ENCODE measurements at places on chromosomes 2 and 18.

GRCh38 chr2:206075113-206075512 is 10.9 kb downstream of the INO80D start:
- DNase-seq, result no peak

DNA sequence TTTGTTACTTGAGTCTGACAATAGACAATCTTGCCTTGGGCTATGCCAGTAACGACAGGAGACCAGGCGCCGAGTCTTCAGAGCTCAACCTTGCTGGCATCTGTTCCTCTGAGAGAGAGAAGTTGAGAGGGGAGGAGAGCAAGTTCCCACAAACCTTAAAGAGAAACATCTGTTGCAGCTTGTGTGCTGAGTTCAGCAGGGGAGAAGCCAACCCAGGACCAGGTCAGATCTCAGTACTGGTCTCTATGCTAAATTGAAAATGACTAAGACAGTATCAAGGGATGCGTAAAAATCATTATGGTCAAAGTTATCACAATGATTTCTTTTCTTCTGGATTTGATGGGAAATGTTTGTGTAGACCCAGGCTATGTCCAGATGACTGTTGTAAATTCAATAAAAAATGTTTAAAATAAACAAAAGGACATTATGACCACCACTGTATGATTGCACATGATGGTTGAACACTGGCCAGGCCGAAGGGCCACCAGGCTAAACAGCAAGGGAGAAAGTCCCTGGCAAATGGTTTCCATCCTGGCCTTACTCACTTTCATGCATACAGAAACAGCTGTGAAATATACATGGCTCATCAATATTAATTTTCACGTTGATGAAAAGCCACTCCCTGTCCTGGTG is 100.3 kb upstream of the PMAIP1 start:
- DNase-seq, result no peak

DNA sequence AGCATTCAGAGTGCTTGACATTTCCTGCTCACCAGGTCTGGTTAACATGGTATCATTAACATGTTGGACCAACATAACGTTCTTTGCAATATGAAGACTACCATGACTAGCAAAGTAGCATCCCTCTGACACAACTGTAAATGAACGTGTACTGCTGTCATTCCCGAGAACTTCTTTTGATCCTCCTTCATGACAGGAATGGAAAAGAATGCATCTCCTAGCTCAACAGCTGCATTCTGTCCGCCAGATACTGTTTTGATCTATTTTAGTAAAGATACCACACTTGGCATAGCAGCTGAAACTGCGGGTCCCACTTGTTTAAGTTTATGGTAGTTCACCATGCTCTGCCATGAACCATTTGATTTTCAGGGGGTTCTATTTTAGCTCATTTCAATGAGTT is 144.2 kb upstream of the PARD3B start:
- DNase-seq, result no peak

GRCh38 chr18:31064130-31064529 is 21.6 kb upstream of the DSC3 start:
- peak; percentile 85 for DNase-seq

DNA sequence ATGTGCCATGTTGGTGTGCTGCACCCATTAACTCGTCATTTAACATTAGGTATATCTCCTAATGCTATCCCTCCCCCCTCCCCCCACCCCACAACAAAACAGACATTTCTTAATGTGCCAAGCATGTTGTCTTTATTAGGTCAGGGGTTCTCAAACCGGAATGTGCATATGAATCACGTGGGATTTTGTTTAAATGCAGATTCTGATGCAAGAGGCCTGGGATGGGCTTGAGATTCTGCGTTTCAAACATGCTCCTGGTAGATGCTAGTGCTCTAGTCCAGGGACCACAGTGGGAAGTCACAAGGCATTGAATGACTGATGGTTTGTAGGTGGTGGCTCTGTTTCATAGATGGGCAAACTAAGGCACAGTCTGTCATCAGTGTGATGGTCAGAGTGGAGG is 184.7 kb downstream of the SMAD7 start:
- DNase-seq, result no peak

GRCh38 chr18:58208207-58208932 is 164.3 kb downstream of the NEDD4L start:
- no peak for DNase-seq

GRCh38 chr2:36704475-36705150 is 8.1 kb downstream of the VIT start:
- DNase-seq, result no peak

DNA sequence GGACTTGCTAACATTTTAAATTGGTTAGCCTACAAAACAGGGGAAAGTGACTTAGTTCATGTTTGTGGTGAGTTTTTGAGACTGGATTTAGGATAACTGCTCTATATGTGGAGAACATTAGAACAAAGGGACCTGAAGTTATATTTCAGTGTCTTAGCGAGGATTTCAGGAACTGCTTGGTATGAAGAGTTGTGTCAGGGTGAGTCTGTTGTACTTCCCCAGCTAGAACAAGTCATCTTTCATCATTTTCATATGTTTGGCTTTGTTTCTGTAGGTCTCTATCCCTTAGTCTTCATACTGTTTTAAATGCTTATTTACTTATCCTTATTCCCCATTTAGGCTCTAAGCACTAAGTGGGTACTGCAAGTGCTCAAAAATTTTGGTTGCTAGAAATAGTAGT is 41.9 kb downstream of the KCMF1 start:
- no peak for DNase-seq

DNA sequence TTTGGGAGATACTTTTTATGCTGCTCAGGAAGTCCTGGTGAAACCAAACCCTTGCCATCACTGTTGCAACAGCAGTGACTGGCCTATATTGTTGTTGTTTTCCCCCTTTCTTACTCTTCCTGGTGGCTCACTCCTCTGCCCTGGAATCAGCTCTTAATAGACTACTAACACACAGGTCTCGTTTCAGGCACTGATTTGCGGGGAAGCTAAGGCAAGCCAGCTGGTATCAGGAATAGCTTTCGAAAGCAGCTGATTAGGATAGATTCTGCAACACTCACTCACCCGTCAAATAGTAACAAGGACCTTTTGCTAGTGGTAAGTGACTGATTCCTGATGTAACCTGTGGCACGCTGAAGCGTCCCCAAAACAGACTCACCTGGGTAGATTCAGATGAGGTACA is 360.4 kb downstream of the PLCL1 start:
- DNase-seq, result no peak

- no peak for DNase-seq
Observed at GRCh38 chr18:22026362-22026761, 143.0 kb upstream of the GATA6 start.

DNA sequence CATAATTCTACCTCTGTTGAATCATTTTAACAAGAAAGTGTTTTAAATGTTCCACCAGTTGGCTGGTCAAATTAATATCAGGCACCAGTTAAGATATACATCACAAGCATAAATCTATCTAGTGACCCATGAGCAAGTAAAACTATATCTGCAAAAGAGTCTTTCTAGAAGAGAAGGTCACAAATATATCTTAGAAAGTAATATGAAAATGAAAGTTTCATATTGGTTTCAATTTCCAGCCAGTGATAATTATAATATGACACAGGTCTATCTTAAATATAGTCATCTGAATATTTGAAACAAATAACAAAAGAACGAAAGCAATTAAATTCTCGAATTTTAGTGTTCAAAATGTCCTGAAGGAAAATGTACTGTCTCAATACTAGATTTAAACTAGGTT is 282.5 kb upstream of the KYNU start:
- DNase-seq, result no peak

DNA sequence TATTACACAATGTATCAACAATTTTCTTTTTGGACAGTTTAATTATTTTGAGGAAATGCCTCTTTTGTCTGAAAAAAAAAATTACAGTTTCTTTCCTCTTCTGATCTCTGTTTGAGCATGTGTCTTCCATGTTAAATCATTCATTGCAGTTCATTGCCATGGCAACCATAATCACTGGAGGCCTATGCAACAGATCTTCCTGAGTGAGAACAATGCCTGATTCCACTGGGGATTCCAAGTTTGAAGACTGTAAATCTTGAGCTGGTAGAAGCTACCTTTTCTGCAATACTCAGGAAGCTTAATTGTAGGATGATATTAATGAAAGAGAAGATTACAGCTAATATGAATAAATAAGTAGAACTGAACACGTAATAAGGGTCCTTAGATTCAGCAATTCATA is 721.4 kb upstream of the CNTNAP5 start:
- no peak for DNase-seq

GRCh38 chr2:2872713-2873449 is 504.7 kb downstream of the EIPR1 start:
- DNase-seq, result no peak

DNA sequence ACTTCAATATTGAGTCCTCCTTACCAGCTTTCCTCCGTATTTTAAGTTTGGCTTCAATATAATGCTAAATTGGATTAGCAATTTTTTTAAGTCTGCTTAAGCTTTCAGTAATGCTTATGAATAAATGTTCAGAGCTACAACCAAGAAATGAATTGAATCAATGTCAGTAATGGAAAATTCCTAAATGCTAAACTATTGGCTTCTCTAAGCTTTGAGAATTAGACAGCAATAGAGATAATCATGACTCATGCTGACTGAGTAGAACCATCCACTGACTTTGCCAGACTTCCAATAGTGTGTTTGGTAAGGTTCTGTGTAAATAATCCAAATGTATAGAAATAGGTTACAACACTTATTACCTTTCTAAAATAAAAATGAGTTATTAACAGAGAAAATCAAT is 8.9 kb upstream of the PDE1A start:
- no peak for DNase-seq

DNA sequence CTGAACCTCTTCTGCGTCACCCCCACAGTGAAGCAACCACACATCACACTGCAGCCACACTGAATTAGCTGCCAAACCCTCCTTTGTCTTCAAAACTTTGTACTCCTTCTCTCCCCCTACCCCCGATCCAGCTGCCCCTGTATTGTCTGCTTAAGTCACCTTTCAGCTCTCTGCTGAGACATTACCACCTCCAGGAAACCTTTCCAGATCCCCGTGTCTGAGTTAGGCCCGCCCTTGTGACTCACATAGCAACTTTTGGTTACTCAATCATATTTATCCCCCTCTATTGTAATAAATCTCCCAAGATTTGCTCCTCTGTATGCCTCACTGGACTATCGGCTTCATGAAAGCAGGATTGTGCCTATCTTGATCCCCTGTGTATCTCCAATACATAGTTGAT is 82.8 kb upstream of the CDCA7 start:
- peak; percentile 45 for DNase-seq

- no peak for DNase-seq
Observed at GRCh38 chr2:12705742-12706141, 11.0 kb upstream of the TRIB2 start.

DNA sequence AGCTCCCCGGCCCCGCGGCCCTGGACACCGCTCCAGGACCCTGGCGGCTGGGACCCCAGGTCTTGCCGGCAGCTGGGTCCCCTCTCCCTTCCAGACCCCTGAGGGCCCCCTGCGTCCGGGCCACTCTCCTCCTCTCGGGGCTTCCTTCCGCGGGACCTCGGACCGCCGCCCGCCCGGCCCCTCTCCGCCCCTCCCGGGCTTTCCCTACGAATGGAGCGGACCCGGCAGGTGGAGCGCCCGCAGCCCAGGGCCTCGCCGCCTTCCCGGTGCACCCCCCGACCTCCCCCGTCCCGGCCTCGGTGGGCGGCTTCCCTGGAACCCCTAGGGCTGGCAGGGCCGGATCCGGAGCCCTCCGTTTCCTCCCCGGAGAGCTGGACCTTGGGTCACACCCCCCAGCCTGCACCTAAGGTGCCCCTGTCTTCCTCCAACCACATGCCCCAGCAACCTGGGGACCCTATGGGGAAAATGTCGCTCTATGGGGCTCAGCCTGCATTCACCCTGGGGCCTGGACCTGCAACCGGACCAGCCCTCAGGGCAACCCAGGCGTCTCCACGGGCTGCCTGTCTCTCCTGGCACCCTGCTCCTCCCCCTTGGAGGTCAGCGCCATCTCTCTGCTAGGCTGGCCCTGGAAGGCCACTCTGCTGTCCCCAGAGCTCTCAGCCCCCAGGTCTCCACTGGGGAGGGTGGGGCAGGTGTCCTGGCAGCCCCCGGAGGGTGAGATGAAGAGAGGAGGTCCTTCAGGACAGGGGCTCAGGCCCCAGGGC is 730 bp downstream of the B3GNT7 start:
- DNase-seq, result no peak

- DNase-seq, result no peak
Observed at GRCh38 chr2:207727261-207727660, 15.8 kb downstream of the CCNYL1 start.

DNA sequence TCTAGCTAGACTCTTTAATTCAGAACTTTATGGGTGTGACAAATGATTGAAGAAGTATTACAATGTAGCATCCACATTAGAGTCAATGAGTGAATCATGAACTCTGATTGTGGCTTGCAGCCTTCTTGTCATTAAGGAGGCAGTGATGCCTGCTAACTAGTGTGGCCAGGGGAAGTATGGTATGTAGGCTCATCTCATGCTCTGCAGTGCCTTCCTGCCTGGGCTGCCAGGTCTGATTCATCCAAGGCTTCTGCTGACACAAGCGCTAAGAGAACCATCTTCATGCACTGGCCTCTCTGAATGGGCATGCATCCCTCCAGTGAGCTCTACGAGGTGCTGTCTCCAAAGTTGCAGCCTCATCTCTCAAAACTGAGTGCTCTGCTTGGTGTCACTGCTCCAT is 144.3 kb downstream of the MTCL1 start:
- DNase-seq, result no peak

GRCh38 chr2:10097352-10098148 is 17.3 kb upstream of the CYS1 start:
- peak; percentile 12 for DNase-seq

GRCh38 chr18:44594799-44595467 is 85.8 kb upstream of the SETBP1 start:
- DNase-seq, result no peak

DNA sequence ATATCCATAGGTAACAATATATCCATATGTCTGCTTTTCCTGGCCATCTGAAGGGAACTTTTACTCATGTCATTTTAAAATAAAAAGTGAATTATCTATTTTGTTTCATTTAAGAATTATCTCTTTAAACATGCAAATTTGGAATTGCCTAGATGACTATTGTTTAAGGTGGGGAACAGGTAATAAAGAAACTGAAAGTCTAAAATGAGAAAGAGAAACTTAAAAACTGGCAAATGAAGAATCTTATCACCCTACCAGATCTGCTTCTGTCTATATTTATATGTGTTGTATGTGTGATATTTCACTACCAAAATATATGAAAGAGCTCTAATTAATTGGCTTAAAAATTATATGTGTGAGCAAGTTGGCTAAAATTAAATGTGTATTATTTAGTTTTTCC is 243.2 kb upstream of the KCNH7 start:
- DNase-seq, result no peak

- no peak for DNase-seq
Observed at GRCh38 chr18:57194622-57195021, 47.7 kb downstream of the BOD1L2 start.

- DNase-seq, result no peak
Observed at GRCh38 chr18:46253498-46253897, 149.3 kb downstream of the HAUS1 start.

DNA sequence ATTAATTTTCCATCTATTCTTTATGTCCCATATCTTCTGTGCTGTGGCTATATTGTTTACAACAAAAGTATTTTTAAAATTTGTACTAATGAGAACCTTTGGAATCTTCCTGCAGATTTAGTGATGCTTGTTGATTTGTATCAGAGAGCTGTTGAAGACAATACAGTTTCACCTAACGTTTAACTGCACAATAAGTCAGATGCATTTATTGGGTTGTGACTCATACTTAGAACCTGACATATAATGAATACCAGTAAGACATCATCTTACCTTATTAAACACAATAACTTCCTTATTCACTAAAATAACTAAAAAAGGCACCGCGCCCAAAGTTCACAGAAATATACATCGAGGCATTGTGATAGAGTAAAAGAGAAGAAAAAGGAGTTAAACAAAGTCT is 43.8 kb upstream of the IL1R1 start:
- peak; percentile 84 for DNase-seq

- DNase-seq, result no peak
Observed at GRCh38 chr2:100718065-100718629, 101.8 kb upstream of the NPAS2 start.

Data from epithelial cell of prostate (primary cell).